ENCODE measurements at places on chromosomes 4 and X.

DNA sequence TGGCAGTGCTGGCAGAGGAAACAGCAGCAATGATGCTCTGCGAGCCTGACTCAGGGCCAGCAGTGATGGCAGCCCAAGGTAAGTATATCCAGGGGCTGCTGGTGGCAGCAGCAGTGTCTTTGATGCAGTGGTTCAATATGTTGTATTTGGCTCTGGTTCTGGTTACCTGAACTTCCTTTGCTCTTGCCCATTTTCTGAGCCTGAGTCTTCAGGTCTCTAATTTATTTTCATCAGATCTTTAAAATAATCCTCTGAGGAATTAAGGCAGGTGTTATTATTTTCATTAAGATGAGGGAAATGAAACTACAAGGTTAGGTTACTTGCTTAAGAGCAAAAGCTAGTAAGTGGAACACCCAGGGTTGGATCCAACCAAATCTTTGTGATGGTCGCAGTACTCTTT, 102.8 kb upstream of the BMP2K start:
- DNase-seq, result no peak

DNA sequence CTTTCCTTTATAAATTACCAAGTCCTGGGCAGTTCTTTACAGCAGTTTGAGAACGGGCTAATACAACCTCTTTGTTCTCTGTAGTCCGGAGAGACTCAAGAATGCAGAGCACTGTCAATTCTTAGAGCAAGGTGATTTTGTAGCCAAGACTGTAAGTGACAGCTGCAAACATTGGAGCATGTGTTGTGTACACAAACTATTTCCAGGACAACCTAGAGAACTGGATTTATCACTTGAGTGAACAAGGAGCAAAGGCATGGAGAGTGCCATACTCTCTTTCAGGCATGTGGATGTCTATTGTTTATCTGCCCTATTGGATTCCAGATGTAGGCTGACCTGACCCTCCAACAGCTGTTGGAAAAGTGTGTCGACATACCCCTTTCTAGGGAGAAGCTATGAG, 153.9 kb downstream of the SPANXN3 start:
- DNase-seq, result no peak

DNA sequence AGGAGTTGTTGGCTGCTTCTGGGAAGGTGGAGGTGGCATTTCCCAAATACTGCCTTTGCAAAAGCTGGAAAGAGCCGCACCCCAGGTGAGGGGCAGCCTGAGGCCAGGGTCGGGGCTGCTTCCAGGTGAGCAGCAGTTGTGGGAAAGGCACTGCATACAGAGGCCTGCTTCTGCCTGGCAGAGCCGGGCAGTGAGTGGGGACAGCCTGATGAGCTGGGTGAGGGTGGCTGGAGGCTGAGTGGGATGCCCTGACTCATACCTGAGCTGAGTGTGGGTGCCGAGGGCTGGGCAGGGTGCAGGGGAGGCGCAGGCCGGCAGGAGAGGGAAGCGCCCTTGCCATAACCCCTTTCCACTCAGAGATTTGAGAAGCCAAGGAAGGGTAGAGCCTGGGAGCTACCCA, 6.5 kb upstream of the PSAPL1 start:
- no peak for DNase-seq

DNA sequence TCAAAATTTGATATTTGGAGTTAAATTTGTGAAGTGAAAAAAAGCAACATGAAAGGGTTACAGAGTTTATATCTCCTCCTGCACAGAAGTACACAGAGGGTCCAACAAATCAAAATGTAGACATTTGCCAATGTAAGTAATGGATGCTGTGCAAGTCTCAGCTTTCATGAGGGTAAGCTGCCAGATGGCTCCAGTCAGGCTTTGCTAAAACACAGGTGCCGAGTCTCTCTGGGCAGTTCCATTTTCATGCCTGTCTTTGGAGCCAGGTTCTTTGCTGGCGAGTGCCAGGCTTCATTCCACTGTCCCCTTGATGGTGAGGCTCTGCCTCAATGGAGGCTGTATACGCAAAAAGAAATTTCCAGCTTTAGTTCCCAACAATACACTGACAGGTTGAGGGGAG, 27.9 kb downstream of the SLC4A4 start:
- DNase-seq, result no peak

GRCh38 chrX:17098516-17099247, 152.2 kb downstream of the REPS2 start:
- no peak for DNase-seq

DNA sequence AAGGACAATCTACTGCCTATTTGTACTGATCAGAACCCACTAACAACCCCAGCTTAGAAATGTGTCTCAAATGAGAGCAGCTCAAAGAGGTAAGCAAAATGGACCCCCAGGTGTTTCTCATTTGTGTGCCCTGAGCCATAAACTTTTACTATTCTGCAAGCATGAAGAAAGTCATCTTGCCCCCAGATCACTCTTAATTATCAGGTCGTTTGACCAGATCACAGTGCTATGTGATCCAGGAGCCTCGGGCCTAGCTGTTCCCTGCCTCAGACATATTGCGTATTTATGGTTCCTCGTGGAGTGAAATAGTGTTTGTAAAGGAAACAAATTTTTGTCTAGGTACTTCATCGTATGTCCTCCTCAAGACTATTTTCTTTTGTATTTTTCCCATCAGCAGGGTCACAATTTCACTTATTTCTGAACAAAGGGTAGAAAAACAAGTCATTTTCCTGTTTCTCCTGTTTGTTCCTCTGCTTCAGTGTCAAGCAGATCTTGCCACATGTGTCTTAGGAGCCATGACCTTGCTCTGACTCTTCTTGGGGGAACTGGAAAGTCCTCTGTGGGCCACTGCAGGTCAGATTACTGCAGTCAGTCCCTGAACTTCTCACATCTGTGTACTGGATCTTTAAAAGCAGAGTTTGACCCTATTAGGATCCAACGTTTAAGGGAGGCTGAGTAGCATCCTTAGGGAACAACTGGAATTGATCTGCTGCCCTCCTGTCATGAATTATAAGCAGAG, 194.9 kb downstream of the PALLD start:
- DNase-seq, result no peak

DNA sequence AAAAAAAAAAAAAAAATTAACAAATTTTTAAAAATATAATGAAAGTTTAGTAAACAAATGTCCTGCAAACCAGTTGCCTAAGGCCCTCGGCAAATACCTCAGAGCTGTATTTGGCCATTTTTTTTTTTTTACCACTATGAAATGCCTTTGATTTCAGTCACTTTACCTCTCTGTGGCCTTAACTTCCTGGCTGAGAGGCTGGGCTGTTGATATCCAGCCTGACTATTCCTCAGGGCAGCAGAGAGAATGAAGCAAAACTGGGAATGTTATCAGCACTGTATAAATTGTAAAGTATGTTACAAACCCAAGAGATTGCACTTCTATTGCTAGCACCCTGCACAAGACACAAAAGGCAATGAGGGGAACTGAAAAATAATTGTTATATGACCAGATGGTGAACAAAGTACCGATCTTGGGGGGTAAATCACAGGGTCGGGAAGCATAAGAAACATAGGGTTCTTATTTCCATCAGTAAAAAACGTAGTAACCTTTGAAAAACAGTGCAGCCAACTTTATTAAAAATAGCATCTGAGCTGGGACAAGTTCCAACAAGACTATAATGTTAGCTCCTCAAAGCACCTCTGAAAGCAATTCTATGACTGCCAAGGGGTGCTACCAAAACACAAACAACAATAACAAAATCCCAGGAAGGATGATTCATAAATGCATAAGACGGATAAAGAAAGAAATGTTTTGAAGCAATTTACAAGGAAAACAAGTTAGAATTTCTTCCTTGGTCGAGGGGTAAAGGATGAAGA, 18.1 kb downstream of the USP46 start:
- no peak for DNase-seq

- peak; percentile 71 for DNase-seq
These were observed 557.6 kb upstream of the DIPK2B start for GRCh38 chrX:45758319-45758718.

- DNase-seq, result no peak
These were observed 369.2 kb upstream of the LCORL start for GRCh38 chr4:18390655-18391353.

DNA sequence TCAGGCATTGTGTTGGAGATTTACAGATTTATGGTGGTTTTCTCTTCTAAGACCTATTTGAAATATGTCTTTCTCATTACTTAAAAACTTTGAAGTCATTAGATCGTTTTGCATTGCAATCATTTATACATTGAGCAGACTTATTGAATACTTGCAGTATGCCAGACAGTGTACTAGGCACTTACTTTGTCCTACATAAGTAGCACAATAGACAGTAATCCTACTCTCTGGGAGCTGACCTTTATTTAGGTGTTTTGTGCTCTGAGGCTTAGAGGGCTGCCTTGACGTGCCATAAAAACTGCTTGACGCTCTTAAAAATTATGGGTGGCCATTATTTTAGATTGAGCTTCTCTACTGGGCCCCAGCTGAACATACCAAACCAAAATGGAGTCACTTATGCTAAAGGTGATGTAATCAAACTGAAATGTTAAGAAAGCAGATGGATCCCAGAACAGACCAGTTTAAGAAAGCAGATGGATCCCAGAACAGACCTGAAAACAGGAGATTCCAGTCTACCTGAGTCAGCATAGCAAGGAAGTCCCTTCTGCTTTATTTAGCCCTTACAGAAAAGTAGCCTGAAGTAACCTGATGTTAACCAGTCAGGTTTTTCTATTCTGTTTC, 42.4 kb downstream of the PTTG2 start:
- no peak for DNase-seq
